ENCODE measurements at places on chromosomes 13 and 19. TPM values are rescaled to one million over a fixed set of nuclear protein-coding genes. Genes with fewer than 3 reads are reported as not detected.
A peak's percentile ranks its signal among the peaks of the same experiment; 100 is the strongest.

DNA sequence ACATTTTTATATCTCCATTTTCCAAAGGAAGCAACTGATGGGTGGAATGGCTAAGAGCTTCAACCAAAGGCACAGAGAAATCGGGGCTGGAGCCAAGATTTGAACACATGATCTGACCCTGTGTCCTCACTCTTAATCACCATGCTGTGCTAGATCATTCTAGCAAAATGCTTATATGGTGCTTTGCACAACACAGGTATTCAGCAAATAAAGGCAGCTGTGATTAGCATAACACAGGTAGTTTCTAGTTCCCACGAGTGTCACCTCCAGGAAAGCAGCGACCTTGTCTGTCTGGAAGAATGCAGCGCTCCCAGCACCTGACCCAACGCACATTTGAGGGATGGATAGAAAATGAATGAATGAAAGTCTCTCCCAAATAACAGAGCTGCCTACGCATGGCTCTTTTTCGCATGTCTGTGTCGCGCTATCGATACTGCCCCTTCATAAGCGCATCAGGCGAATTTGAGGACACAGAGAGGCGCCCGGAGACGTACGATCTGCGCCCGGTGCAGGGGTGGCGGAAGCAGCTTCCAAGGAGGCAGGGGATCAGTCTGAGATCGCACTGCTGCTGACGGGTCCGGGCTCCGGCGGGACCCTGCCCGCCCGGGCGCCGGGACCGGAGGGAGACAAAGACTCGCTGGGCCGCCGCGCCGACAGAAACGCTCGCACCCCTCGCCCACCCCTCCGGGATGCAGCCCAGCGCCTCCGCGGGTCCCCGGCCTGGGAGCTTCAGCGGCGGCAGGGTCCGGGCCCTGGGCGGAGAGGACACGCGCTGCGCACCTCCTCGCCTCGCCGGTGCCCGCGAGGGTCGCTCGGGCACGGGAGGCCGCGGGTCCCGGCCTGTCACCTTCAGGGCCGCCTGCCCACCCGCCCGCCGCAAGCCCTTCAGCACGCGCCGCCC is 609 bp downstream of the EPS15L1 start:
- peaks cover 12% of the 10 kb centered on the region for H3K36me3 ChIP-seq
- no peaks in the 10 kb centered on the region for H3K27me3 ChIP-seq
- H3K4me1 ChIP-seq, result peaks cover 18% of the 10 kb centered on the region
- DNase-seq, result no peak
- peak overlapping the region; percentile 95 for H3K27ac ChIP-seq

DNA sequence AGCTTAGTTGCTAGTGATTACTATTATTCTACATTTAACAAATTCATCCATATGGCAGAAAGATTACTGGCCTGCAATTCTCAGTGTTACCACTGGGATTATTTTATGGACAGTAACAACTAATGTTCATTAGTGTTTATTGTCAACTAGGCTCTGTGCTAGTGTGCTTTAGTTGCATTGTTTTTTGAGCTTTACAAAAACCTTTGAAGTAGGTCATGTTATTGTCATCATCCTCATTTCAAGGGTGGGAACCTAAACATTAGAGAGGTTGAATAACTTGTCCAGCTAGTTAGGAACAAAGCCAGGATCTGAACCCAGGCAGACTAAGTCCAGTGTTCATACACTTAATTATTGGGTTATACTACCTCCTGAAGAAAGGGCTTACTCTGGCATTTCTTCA is 27.8 kb upstream of the TDRD3 start:
- H3K27me3 ChIP-seq, result no peaks in the 10 kb centered on the region
- H3K4me1 ChIP-seq, result no peaks in the 10 kb centered on the region
- H3K27ac ChIP-seq, result peak overlapping the region; percentile 45
- H3K4me3 ChIP-seq, result no peak overlapping the region
- no peaks in the 10 kb centered on the region for H3K36me3 ChIP-seq
- no peak for DNase-seq

GRCh38 chr13:109101550-109102144 is 472.2 kb downstream of the MYO16 start:
- H3K4me1 ChIP-seq, result no peaks in the 10 kb centered on the region
- DNase-seq, result no peak
- H3K4me3 ChIP-seq, result no peak overlapping the region
- H3K27ac ChIP-seq, result no peak overlapping the region
- no peaks in the 10 kb centered on the region for H3K36me3 ChIP-seq

DNA sequence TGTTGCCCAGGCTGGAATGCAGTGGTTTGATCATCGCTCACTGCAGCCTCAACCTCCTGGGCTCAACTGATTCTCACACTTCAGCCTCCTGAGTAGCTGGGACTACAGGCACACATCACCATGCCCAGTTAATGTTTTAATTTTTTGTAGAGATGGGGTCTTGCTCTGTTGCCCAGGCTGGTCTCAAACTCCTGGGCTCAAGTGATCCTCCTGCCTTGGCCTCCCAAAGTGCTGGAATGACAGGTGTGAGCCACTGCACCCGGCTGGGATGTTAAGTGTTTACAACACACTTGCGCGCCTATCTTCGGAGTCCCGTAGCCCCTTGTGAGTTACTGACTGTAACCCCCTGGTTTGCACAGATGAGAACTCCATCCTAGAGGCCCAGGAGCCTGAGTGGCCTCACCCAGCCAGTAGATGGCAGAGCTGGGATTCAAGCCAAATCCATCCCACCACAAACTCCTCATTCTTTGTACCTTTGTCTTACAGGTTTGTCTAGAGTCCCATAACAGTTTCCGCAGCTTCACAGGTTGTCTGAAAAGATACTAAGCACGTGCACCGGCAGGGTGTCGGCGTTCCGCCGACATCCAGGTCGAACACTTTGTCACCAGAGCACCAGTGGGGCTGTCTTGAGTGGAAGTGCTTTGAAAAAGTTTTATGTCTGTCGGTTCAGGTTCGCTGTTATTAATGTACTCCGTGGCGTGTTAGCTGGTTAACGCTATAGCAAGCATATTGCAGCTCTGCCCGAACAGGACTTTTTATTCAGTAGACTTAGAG is 14.7 kb downstream of the MAG start:
- no peaks in the 10 kb centered on the region for H3K36me3 ChIP-seq
- H3K4me1 ChIP-seq, result no peaks in the 10 kb centered on the region
- no peak overlapping the region for H3K4me3 ChIP-seq
- no peak for DNase-seq
- H3K27me3 ChIP-seq, result no peaks in the 10 kb centered on the region
- no peak overlapping the region for H3K27ac ChIP-seq

- DNase-seq, result no peak
- no peak overlapping the region for H3K4me3 ChIP-seq
- no peak overlapping the region for H3K27ac ChIP-seq
- H3K4me1 ChIP-seq, result no peaks in the 10 kb centered on the region
- H3K36me3 ChIP-seq, result no peaks in the 10 kb centered on the region
Observed at GRCh38 chr13:103022336-103022735, 43.9 kb downstream of the SLC10A2 start.

DNA sequence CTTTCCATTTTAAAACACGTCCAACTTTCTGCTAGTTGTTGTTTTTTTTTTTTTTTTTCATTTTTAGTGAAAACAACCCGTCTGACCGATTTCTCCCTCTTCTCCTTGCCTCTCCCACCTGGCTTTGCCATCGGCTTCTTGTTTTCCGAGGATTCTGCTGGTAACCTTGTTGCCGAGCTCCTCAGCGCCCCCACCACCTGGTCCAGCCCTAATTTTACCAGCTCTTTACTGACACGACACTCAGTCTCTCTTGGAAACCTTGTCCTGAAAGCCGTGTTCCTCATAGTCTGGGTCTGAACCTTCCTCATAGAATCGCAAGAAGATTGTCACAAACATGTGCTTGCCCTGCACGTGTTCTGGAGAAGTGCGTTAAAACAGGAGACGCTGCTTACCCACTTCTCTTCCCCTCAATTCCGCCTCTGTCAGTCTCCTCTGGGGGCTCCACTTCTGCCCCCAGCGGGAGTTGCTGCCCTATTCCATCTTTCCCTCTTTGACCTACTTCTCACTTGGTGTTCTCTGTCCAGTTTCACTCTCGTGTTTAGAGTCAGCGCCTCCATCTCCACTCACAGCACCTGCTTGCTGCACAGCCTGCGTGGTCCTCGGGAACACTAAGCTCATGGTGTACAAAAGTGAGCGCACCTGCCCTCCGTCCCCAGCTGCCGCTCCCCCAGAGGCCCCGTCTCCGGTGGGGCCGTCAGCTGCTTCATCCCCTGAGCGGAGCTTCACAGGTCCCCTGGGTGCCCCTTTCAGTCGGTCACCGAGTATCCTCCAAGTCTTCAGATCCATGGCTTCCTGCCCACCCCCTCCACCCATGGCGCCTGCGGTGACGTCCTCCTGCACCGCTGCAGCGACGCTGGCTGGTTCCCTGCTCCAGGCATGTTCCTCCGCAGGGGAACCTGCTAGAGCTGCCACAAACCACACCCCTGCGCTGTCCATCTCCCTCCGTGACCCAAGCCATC is 65.1 kb downstream of the TM9SF2 start:
- no peak for DNase-seq
- H3K4me3 ChIP-seq, result no peak overlapping the region
- H3K27ac ChIP-seq, result no peak overlapping the region
- no peaks in the 10 kb centered on the region for H3K4me1 ChIP-seq

- peak overlapping the region; percentile 40 for H3K27ac ChIP-seq
- H3K27me3 ChIP-seq, result peaks cover 16% of the 10 kb centered on the region
- peaks cover 77% of the 10 kb centered on the region for H3K4me1 ChIP-seq
- no peaks in the 10 kb centered on the region for H3K36me3 ChIP-seq
Observed at GRCh38 chr19:3721887-3722442, 13.8 kb downstream of the TJP3 start.

- peak overlapping the region; percentile 52 for H3K4me3 ChIP-seq
- DNase-seq, result no peak
- H3K27me3 ChIP-seq, result no peaks in the 10 kb centered on the region
- H3K4me1 ChIP-seq, result peaks cover 27% of the 10 kb centered on the region
Observed at GRCh38 chr19:3374369-3375112, 8.2 kb downstream of the NFIC start.

DNA sequence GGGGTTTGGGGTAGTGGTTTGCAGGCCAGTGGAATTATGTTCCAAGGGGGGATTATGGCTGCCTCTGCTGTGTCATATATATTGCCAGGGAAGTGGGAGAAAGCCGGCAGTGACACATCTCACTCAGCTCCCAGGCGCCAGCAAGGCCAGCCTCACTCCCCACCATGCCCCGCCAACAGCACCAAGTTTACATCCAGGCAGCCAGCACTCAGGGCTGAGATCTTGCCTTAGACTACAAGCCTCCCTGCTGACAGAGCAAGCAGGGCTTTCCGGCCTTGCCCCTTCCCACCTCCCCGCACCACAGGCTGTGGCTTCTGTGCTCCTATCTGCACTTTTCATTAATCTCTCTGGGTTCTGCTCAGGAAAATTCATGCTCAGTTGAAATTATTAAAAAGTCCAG is 385.1 kb downstream of the MZT1 start:
- no peak overlapping the region for H3K4me3 ChIP-seq
- no peaks in the 10 kb centered on the region for H3K4me1 ChIP-seq
- H3K27me3 ChIP-seq, result no peaks in the 10 kb centered on the region
- no peaks in the 10 kb centered on the region for H3K36me3 ChIP-seq
- no peak overlapping the region for H3K27ac ChIP-seq
- DNase-seq, result no peak

DNA sequence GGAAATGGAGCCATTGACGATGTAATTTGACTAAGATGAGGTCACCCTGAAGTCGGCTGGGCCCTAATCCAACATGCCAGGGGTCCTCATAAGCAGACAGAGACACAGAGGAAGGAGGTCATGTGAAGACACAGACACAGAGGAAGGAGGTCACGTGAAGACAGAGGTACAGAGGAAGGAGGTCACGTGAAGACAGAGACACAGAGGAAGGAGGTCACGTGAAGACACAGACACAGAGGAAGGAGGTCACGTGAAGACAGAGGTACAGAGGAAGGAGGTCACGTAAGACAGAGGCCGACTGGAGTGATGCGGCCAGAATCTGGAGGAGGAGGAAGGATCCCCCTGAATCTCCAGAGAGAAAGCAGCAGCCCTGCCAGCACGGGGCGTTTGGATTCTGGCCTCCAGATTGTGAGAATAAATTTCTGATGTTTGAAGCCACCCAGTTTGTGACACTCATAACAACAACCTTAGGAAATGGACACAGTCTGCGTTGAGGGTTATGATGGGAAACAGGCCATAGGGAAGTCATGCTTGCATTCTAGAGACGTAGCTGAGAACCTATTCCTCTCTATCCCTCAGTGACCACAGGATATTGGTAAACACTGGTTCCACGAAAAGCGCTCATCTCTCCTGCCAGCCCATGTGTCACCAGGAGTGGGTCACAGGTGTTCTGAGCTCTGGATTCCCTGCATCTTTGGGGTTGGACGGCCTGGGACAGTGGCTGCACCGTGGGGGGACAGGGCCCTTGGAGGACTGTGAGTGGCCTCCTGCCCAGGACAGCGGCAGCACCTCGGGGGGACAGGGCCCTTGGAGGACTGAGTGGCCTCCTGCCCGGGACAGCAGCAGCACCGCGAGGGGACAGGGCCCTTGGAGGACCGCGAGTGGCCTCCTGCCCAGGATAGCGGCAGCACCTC is 108.5 kb downstream of the SOX1 start:
- H3K4me3 ChIP-seq, result no peak overlapping the region
- no peaks in the 10 kb centered on the region for H3K4me1 ChIP-seq
- H3K36me3 ChIP-seq, result no peaks in the 10 kb centered on the region
- no peak for DNase-seq
- H3K27ac ChIP-seq, result no peak overlapping the region
- H3K27me3 ChIP-seq, result no peaks in the 10 kb centered on the region

- peaks cover 6% of the 10 kb centered on the region for H3K4me1 ChIP-seq
- H3K4me3 ChIP-seq, result peak overlapping the region; percentile 58
- H3K27me3 ChIP-seq, result no peaks in the 10 kb centered on the region
- H3K27ac ChIP-seq, result peak overlapping the region; percentile 90
Observed at GRCh38 chr13:75762955-75763354, 126.8 kb downstream of the LMO7 start.

GRCh38 chr19:16714702-16715287 is 4.9 kb upstream of the NWD1 start:
- H3K4me3 ChIP-seq, result no peak overlapping the region
- H3K4me1 ChIP-seq, result peaks cover 24% of the 10 kb centered on the region
- no peak for DNase-seq
- no peaks in the 10 kb centered on the region for H3K27me3 ChIP-seq
- H3K27ac ChIP-seq, result no peak overlapping the region

GRCh38 chr13:78601874-78602560 is 1.3 kb downstream of the POU4F1 start:
- H3K27me3 ChIP-seq, result peaks cover 98% of the 10 kb centered on the region
- H3K36me3 ChIP-seq, result no peaks in the 10 kb centered on the region
- no peak overlapping the region for H3K4me3 ChIP-seq
- H3K27ac ChIP-seq, result no peak overlapping the region
- H3K4me1 ChIP-seq, result peaks cover 18% of the 10 kb centered on the region

GRCh38 chr13:67216864-67217263 is 13.3 kb downstream of the PCDH9 start:
- H3K4me3 ChIP-seq, result no peak overlapping the region
- no peaks in the 10 kb centered on the region for H3K27me3 ChIP-seq
- no peak overlapping the region for H3K27ac ChIP-seq
- no peaks in the 10 kb centered on the region for H3K4me1 ChIP-seq
- no peak for DNase-seq

- no peaks in the 10 kb centered on the region for H3K27me3 ChIP-seq
- peaks cover 19% of the 10 kb centered on the region for H3K36me3 ChIP-seq
- H3K27ac ChIP-seq, result peak within 1 kb of the TSS; percentile 95
Observed at GRCh38 chr19:35641515-35642151, at the start of gene ETV2. TSS of gene ETV2 (plus strand) at chr19:35641745. CDS start at chr19:35642461, 716 bp downstream.

GRCh38 chr13:30388406-30389283 is 33.6 kb upstream of the UBE2L5 start:
- no peaks in the 10 kb centered on the region for H3K27me3 ChIP-seq
- peaks cover 9% of the 10 kb centered on the region for H3K4me1 ChIP-seq
- DNase-seq, result peak; percentile 5

The SSC5D gene
- 0.72 TPM for total RNA-seq

The NLRP11 gene
- not detected for total RNA-seq

The ONECUT3 gene
- total RNA-seq, result not detected
